ENCODE measurements at places on chromosomes 5 and 9.

DNA sequence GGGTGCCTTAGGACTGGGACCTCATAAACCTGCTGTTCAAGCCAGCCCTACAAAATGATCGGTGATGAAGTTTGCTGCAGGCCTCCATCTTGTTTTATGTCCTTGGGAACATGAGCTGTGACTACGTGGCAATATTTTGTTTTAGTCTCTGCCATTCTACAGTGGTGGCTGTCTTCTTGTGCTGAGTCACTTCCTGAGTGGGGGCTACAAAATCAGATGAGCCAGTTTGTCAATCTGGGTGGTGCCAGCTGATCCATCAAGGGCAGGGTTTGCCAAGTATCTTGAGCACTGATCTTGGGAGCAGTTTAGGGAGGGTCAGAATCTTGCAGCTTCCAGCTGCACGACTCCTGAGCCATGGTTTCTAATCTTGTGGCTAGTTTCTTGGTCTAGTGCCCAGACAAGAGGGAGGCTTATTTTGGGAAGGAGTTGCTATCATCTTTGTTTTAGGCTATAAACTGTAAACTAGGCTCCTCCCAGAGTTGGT is 94.7 kb downstream of the YTHDC2 start:
- no peak for DNase-seq

DNA sequence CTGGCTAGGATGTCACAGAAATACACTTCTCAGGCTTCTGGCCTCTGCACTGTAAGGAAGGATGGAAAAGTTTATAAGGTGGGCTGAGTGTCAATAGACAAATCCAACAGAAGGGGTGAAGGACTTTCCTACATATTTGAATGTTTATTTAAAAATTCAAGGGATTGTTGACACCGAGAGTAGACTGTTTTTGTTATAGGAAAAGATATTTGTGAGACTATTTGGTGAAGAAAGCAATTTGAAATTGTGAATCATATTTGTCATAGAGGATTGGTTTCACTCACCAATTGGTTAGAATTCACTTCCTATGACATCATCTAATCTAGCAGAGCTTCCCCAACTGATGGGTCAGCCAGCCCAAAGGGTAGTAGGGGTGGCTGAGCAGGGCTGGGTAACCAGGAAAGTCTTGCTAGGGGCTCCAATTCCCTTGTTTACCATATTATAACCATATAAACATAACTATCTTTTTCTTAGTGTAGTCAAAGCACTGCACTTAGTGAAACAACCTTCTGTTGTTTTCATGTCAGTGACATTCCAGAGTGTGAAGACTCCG is 14.9 kb upstream of the MEGF10 start:
- no peak for DNase-seq

DNA sequence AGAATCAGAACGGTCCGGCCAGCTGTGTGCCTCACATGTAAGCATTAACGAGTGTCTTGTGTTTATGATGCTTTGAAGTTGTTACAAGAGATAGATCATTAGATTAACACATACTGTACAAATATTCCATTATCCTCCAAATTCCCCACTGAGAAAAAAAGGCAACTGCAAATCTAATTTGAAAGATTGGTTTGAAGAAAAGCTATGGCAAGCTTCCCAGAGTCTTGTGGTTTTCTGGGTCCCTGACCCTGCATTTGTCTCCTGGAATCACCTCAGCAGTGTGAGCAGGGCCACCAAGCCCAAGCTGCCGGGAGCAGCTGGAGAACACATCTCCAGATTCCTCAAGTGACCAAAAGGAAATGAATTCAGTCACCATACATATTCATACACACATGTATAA is 36.9 kb upstream of the ADAMTS16 start:
- DNase-seq: no peak

GRCh38 chr5:83342465-83342864 is 129.1 kb upstream of the VCAN start:
- no peak for DNase-seq

GRCh38 chr9:133113949-133114885 is 6.8 kb downstream of the RALGDS start:
- no peak for DNase-seq

DNA sequence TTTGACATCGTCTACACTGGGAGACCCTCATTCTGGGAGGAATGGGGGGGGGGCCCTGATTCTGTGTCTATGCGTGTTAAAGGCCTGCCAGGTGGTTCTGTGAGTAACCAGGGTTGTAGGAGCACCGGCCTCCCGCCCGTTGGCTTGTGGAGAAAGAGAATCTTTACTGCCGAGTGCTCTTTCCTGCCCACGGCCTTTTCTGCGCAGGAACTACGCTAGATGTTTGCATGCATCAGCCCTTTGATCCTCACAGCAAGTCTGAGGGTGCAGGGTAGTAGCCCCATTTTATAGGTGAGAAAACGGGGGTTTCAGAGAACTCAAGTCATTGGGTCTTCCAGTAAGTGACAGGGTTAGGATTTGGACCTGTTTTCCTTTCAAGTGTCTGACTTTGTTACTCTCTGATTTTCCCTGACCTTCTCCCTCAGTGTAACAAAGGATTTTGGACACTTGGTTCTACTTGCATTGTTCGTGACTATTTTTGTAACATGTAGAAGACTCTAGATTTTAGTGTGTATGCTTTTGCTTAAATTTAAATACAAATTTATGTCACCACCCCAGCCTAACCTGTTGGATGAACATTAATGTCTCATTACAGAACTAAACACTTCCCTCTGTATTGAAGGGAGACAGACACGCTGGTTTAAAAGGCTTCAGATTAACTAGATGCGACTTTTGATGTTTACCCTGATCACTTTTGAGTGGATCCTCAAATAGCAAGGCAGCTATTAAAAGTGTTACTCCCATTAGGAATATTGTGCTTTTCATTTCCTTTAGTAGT is 22.0 kb downstream of the MAST4 start:
- DNase-seq: no peak

GRCh38 chr5:34717426-34718327 is 61.5 kb downstream of the RAI14 start:
- DNase-seq: no peak

GRCh38 chr9:137027369-137028262 is at the start of gene ABCA2:
TSS of gene ABCA2 (minus strand) at chr9:137028237. CDS start at chr9:137028140, 97 bp downstream.
- no peak for DNase-seq

DNA sequence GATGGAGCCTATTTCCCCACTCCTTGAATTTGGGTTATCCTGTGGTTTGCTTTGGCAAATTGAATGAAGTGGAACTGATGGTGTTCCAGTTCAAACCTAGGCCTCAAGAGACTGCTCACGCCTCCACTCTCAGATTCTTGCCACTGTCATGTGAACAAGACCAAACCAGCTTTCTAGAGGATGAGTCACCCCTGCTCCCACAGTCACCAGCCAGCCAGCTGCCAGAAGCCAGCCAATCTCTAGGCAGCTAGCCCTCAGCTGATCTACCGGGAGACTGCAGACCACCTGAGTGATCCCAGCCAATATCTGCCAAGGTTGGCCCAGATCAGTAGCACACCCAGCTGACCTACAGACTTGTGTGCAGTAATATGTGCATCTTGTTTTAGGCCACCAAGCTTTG is 300.6 kb downstream of the TMEM38B start:
- no peak for DNase-seq

DNA sequence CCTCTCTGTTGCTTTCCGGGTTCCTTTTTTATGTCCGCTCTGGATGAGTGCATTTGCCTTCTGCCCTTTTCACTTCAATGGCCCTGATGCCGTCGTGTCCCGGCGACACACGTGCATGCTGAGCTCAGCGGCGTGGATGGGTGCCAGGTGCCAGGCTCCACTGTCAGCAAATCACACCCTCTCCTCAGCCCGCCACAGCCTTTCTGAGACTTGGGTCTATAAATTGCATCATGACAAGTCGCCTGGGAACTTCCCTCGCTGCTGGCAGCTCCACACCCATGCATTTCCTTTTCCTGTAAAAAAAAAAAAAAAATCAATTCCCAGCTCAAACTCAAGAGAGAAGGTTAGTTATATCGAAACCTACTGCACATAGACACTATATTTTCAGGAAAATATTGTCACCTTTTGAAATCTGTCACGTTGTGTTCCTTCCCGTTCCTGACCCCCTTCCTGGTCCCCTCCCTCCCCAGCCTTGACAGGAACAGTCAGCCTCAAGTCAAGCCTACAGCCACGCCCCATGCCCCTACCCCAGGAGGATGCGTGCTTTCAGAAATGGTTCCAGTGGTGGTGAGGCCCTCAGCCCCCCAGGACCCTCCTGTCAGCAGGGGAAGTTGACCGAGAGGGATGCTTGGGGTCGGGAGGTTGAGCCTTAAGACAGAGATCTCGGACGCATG is 110.3 kb upstream of the PTCH1 start:
- DNase-seq: peak; percentile 30

- no peak for DNase-seq
Measured at GRCh38 chr5:87392801-87393200, 19.9 kb downstream of the CCNH start.

DNA sequence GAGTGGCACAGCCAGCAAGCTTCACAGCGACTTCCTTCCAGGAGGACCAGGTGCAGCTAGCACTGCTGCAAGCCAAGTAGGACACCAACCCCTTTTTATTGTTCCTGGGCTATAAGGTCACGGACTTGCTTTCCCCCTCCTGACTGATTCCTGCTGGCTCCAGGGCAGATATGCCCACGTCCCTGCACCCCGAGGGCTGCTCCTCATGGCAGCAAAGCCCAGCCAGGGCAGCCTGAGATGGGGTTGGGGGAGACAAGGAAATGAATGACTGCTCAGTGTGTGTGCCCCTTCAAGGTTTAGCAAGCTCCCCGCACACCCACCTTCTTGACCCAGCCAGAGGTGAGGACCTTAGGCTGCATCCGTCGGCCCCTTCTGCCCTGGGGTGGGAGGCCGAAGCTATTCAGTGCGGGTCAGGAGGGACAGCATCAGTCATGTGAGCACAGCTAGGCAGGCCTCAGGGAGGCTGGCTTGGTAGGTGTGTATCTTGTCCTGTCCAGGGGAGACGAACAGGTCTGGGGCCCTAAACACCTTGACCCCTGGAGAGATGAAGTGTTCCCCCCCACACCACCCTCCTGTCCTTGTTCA is 136.2 kb upstream of the PHYKPL start:
- no peak for DNase-seq

GRCh38 chr9:19493174-19493811 is 84.5 kb downstream of the ACER2 start:
- peak; percentile 11 for DNase-seq

DNA sequence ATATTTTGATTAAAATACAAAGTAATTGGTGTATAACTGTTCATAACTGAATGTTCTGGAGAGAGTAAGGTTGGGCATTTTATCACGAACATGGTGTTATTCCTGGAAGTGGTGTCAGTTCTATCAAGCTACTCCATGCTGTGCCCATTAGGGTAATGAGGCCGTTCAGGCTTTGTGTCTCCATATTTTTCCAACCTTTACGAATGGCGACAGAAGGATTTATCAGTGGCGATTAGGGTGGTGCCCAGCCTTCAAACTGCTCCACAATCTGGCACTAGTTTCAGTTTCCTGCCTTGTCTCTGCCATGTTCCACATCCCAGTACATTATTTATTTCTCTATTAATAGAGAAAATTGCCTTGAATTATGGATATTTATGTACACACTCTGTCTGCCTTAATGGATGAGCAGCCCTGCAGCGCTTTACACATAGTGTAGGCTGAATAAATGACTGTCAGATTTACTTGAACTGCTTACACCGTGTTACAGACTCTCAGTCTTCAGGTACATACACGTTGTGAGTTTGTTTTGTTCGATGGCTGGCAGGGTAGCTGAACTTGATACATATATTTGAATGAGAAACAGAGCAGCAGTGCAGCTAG is 23.9 kb upstream of the TMC1 start:
- DNase-seq: no peak

- DNase-seq: no peak
Measured at GRCh38 chr5:131419877-131420276, 156.0 kb downstream of the CDC42SE2 start.
